ENCODE measurements at places on chromosomes 7 and 10.

- DNase-seq, result no peak
Measured at GRCh38 chr10:96488161-96488935, 25.4 kb downstream of the TLL2 start.

GRCh38 chr10:94088926-94089381 is 95.2 kb downstream of the PLCE1 start:
- DNase-seq, result no peak

- DNase-seq, result no peak
Measured at GRCh38 chr10:76429368-76430060, 998.1 kb downstream of the LRMDA start.

DNA sequence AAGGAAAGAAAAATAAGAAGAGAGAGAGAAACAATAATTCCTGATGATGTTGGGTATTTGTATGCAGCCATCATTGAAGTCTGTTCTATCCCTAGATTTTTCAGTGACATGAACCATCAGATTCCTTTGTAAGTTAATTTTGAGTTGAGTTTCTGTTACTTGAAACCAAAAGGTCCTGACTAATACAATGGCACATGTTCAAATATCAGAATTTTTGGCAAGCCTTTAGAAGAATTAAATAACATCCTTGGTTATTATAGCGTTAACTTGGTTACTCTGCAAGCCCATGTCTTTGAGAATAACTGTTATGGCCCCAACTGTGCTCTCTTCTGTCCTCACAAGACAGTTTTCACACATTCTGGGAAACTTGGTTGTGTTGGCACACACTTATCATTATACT is 66.5 kb downstream of the SYPL1 start:
- DNase-seq, result no peak

- no peak for DNase-seq
Measured at GRCh38 chr7:91541641-91542040, 277.4 kb downstream of the FZD1 start.

DNA sequence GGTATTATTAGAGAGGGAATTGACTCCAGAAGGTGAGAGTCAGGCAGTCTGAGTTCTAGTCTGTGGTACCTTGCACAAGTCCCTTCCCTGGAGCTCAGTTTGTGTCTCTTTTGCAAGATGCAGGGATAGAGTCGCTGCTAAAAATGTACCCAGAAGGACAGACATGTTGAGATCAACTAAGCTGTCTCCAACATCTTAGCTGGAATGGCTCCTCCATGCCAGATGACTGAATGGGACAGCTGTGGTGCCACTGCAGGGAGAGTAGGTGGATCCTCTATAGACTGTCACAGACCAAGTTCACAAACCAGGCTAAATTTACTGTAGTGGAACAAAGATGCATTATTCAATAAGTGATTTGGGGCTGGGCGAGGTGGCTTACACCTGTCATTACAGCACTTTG is 120.1 kb downstream of the NEURL1 start:
- DNase-seq, result peak; percentile 84

- DNase-seq, result no peak
Measured at GRCh38 chr7:50119815-50120637, 27.0 kb upstream of the ZPBP start.

- no peak for DNase-seq
Measured at GRCh38 chr7:29122759-29123158, 23.6 kb downstream of the CPVL start.

- DNase-seq, result no peak
Measured at GRCh38 chr7:149125189-149125862, 798 bp downstream of the ZNF425 start.

DNA sequence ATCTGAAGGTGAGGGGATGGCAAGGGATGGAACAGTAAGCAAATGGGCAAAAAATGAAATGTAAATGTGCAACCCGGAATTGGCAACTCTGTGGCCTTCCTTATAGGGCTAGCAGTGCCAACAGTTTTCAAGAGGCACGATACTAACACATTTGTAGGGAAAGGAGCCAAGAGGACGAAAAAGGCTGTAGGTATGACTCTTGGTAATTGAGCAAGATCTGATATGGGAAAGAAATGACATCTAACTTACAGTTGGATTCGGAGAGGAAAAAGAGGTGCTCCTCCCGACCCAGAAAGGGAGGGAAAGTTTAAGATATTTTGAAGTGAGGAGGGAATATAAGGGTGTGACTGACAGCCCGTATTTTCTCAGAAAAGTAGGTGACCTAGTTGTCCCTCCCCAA is 2.1 kb upstream of the CREM start:
- no peak for DNase-seq

DNA sequence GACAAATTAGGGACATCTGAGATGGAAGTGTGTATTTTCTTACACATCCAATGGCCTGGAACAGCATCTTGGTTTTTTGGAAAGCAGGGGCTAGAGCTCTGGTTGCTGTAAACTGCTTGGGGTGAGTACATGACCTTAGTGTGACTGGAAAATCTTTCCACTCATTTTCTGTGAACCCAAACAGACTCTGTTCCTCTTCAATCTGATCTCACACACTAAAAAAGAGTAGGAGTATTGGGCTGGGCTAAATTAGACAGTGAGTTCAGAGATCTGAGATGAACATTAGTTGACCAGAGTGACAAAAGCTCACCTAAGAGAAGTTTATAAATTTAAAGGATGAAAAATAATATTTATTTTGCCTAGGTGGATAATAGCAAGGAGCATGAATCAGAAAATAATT is 59.2 kb downstream of the OR13A1 start:
- DNase-seq, result no peak

GRCh38 chr10:5477948-5478693 is 21.2 kb downstream of the CALML5 start:
- DNase-seq, result no peak

- no peak for DNase-seq
Measured at GRCh38 chr7:21454182-21454581, 26.3 kb downstream of the SP4 start.

GRCh38 chr10:110141871-110142635 is 65.4 kb upstream of the MXI1 start:
- peak; percentile 18 for DNase-seq

DNA sequence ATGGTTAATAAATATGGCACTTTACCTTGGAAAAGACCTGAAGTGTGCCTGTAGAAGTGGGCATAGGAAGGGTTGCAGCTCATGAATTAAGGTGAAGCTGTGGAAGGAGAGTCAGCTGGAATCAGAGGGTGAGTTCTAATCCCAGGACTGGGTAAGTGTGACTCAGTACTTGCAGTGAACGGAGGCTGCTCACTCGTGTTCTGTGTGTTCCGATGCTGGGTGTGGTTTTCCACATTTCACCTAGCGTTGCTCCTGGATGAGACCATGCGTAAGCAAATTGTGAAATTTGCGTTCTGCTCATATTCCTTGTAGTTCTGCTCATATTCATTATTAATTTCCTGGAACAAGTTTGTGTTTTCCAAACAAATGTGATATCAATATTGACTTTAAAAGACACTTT is 22.4 kb upstream of the TMEM236 start:
- DNase-seq, result peak; percentile 60

GRCh38 chr10:42936580-42936979 is 140.3 kb upstream of the RET start:
- no peak for DNase-seq

- DNase-seq, result no peak
Measured at GRCh38 chr7:119472408-119473038, 800.5 kb upstream of the KCND2 start.

GRCh38 chr7:84204655-84205054 is 10.1 kb upstream of the SEMA3A start:
- DNase-seq, result no peak

DNA sequence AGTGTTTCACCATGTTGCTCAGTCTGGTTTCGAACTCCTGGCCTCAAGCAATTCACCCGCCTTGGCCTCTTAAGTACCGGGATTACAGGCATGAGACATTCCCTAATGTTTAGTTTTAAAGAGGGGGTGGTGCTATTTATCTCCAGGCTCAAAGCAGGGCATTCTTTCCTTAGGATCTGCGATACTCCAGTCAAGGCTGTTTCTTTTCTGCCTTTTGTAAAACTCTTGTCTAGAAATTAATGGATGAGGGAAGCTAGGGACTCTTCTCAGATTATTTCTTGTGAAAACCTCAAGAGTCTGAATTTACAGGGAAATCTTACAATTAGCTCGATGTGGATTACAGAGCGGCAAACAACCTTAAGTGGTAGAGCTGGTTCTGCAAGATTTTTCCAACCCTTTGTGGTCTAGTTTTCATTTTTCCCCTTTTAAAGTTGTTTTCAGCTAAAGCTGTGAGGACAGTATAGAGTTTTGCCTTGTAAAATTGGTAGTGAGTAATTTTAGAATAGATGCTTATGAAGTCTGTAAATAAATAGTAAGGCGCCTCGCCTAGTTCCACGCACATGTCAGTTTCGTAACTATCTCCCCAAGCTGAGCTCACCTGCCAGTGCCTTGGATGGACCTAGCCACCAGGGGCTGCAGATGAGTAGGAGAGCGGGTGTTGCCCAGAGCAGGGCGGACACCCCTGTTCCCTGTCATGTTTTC is 53.1 kb downstream of the CUX1 start:
- peak; percentile 48 for DNase-seq

DNA sequence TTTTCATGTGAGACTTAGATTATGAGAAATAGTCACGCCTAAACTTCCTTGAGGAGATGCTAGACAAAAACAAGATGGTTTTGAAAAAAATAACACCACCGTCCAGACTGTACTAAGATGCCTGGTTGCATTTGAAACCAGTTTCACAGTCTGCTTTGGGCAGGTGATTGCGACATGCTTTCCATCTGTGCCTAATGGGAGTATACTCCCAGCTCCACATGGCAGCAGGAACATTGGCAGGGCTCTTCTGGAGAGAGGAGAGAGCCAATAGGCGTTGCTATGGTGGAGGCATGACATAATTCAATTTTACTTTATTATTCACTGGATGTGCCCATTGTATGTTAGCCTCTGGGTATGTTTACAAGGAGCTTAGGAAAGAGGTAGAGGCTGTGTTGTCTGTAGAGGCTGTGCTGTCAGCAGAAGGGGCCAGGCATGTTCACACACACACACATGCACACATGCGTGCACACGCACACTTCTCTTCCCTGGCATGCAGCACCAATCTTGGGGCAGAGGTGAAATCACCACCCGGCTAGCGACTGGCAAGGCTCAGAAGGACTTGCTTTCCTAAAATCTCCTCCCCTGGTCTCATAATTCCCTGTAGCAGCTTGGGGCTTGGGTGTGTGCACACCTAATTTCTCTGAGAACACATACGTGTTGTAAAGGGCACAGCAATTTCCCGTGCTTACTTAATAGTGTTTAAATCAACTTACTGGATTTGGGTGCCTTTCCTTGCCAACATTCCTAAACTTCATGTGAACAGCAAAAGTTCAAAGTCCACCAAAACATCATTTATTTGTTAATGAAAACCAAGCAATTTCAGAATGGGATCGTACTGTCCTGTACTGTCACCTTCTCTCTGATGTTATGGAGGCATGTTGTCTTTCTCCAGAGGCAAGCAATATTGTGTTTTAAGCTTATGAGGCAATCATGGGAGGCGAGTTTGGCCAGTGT is 162.1 kb downstream of the TCF7L2 start:
- DNase-seq, result peak; percentile 30

GRCh38 chr10:12704488-12704887 is 297.0 kb downstream of the CCDC3 start:
- DNase-seq, result no peak

- peak; percentile 78 for DNase-seq
Measured at GRCh38 chr10:22554461-22555182, 159.8 kb downstream of the PIP4K2A start.

DNA sequence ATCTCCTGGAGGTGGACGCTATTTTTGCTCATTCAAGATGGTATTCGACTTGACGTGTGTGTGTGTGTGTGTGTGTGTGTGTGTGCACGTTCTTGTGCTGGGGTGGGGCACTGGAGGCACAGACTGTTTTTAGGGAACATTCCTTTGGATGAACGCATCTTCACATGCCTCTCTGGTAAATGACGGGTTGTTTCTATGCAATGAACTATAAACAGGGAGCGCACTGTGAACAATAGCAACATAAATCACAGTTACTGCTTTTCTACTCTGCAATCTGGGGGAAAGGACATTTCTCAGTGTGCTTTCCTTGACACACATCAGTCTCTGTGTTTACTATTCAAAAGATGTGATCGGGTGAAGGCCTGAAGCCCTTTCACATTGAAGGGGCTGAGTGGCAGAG is 120.1 kb upstream of the PITRM1 start:
- no peak for DNase-seq

DNA sequence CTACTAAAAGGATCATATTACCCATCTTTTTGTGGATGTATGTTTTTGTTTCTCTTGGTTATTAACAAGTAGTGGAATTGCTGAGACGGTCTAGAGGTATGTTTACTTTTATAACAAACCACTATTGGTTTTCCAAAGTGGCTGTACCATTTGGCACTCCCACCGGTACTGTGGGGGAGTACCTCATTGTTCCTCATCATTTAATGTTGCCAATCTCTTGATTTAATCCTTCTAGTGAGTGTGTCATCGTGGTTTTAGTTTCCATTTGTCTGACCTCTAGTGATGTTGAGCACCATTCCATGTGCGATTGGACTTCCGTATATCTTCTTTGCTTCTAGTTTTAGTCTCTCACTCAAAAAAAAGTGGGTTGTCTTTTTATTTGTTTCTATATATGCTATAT is 50.4 kb downstream of the RBM33 start:
- no peak for DNase-seq

- no peak for DNase-seq
Measured at GRCh38 chr7:21886396-21886795, 59.3 kb downstream of the CDCA7L start.

DNA sequence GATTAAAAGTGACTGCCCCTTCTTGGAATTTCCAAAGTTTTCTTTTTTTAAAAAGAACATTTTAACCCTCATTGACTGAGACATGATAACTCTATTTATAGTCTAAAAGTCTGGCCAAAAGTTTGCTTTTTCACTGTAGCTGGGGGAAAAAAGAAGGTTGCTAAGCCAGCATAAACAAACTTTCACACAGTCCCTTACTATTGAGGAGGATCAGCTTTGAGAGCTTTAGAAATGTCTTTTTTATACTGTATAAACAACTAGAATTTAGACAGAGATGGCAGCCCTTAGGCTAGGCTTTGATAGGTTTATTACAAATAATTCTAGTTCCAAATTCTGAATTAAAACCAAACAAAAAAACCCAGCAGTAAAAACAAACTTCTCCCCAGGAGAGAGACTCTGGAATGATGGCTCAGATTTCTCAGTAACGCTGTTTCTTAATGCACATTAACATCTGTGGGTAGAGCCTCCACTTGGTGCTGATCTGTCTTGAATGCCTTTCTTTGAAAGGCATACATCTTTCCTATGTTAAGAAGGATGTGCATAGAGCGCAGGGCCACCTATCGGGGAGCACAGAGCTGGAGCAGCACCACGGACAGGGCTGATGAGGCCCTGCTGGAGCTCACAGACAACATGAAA is 100.9 kb upstream of the PDLIM1 start:
- no peak for DNase-seq

GRCh38 chr7:133230591-133231194 is 22.2 kb upstream of the EXOC4 start:
- peak; percentile 21 for DNase-seq
